ENCODE measurements at places on chromosomes 16 and 17.
A peak's percentile ranks its signal among the peaks of the same experiment; 100 is the strongest.

GRCh38 chr16:57092786-57093411 is 516 bp downstream of the CPNE2 start:
- DNase-seq, result peak; percentile 33

- no peak for DNase-seq
These were observed 112.8 kb downstream of the IRX5 start for GRCh38 chr16:55043499-55043898.

GRCh38 chr16:31202414-31203375 is at the start of gene PYCARD:
TSS of gene PYCARD (minus strand) at chr16:31202760. CDS start at chr16:31202690, 70 bp downstream.
- DNase-seq, result no peak

- no peak for DNase-seq
These were observed 27.6 kb downstream of the FCSK start for GRCh38 chr16:70481929-70482536.

DNA sequence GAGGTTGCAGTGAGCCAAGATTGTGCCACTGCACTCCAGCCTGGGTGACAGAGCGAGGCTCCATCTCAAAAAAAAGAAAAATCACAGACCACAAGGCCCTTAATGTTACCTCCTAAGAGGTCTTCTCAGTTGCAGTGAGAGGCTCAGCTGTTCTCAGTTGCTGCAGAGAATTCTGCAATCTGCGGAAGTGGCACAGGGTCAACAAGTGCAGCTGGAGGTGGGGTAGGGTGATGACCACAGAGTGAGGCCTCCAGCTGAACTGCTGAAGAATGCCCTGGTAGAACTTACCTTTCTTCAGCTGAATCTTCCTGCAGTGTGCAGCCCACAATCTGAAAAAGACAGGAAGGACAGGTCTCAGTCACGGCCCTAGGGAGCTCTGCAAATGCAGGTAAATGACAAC is 26.3 kb downstream of the CNTNAP1 start:
- DNase-seq, result no peak

DNA sequence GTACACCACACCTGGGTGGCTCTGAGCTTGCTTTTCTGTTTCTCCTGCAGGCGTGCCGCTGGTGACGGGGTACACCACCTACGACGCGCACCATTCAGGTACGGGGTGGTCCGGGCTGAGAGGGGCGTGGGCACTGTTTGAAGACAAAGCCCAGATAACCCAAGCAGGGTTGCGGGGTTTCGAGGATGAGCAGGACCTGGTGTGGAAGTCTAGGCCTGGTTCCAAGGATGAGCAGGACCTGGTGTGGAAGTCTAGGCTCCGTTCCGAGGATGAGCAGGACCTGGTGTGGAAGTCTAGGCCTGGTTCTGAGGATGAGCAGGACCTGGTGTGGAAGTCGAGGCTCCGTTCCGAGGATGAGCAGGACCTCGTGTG is 15.4 kb downstream of the IRF8 start:
- DNase-seq, result no peak

DNA sequence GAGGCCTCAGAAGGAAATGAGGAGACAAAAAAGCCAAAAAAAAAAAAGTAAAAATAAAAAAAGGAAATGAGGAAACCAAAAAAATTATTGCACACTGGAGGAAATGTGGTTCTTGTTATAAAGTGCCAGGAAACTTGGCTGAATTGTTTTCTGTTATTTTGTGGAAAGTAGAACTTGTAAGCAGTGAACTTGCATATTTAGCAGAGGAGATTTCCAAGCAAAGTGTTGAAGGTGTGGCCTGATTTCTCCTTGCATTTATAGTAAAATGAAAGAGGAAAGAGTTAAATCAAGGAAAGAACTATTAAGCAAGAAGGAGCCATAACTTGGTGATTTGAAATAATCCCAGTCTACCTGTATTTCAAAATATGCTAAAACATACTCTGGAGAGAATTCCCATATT is 34.1 kb upstream of the CPPED1 start:
- DNase-seq, result no peak

GRCh38 chr16:1362807-1363206 is 11.1 kb downstream of the GNPTG start:
- DNase-seq, result no peak

Data from stimulated activated CD4-positive, alpha-beta T cell treated with anti-CD3 and anti-CD28 coated beads, TNF-alpha, amount 100 ng/mL, for 24 hours (primary cell).